ENCODE measurements at places on chromosomes 5 and 9.

DNA sequence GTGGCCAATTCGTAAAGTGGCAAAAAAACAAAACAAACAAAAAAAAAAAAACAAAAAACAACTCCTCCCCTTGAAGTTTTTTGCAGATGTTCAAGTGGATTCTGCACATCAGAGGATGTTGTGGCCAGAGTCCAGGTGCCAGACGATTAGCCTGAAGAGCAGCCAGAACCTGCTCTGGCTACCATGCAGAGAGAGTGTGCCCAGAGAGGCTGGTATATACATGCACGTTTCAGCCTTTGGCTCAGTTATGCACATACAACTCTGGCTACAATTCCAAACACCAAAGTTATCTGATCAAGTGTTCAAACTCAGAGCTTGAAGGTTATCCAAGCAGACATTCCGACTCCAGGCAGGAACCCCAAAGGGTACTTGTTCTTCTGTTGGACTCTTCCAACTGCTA is 34.7 kb downstream of the GGTA1 start:
- no peak for DNase-seq

DNA sequence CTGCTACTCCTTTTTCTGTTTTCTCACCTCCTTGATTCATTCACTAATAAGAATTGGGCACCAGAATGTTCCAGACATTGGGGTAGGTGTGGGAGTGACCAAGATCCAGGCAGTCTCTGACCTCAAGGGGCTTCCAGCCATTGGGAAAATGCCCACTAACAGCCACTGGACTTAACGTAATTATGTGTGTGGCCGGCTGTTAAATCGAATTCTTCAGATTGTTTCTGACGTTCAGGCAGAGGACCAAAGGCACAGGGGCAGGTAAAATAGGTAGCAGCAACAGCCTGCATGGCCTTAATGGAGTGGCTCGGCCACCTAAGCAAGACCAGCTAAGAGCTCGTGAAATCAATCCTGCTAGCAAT is 48.4 kb upstream of the CKMT2 start:
- no peak for DNase-seq

- DNase-seq: no peak
Observed at GRCh38 chr9:8679371-8679822, 879.8 kb upstream of the DMAC1 start.

DNA sequence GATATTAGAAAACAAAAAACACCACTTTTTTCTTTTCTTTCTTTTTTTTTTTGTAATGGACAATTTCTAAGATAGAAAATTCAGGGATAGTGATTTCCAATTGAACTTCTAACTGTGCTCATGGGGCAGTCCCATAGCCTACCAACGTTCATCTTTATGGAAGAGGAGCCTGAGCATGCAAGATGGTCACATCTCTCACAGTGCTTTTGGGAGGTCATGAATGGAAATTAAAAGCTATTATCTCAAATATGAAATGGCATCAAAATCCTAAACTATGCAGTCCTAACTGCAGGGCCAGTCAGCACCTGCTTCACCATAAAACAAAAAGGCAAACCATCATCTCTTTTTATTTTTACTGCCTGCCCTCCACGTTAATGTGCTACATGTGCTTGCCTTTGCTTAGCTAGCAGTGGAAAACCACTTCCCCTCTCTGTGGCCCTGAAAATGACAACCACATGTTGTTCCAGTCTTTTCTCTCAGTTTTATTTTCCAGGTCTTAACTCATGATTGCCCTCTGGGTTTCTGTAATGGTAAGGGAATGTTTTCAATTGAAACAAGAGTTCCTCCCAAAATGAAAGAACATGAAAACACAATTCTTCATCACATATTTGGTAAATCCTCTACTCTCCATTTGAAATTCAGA is 16.7 kb downstream of the IFNB1 start:
- no peak for DNase-seq

GRCh38 chr9:116163293-116164055 is 9.9 kb downstream of the PAPPA start:
- no peak for DNase-seq

DNA sequence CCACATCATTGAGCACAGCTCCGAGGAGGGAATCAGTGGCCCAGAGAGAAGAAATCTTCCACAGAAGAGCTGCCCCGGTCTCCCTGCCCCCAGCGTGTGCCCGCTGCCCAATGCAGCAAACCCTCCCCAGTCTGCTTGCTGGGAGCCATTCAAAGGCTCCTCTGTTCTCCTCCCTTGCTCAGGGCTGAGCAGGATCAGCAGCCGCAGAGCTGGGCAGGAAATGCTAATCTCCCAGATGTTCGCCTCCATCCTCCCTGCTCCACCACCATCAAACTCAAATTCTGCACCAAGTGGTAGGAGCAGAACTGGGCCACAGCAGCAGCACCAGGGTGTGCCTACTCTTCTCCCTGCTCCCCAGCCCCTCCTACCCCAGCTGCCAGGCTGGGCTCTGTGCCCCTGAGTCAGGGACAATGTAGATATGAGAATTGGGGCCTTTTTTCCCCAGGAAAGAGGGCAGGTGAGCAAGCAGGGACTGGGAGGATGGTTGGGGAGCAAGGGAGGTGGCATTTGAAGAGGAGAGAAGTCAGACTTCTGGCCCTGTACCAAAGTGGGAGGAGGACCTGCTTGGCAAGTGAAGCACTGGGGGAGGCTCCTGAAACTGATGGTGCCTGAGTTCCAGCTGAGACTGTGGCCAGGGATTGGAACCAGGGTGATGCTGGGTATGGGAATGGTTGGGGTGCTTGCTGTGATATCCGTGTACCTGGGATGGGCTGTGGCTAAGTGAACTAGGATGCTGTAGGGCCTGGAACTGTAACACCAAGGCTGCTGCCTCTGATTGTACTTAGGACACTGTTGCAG is 1.9 kb upstream of the PCDH1 start:
- DNase-seq: no peak

DNA sequence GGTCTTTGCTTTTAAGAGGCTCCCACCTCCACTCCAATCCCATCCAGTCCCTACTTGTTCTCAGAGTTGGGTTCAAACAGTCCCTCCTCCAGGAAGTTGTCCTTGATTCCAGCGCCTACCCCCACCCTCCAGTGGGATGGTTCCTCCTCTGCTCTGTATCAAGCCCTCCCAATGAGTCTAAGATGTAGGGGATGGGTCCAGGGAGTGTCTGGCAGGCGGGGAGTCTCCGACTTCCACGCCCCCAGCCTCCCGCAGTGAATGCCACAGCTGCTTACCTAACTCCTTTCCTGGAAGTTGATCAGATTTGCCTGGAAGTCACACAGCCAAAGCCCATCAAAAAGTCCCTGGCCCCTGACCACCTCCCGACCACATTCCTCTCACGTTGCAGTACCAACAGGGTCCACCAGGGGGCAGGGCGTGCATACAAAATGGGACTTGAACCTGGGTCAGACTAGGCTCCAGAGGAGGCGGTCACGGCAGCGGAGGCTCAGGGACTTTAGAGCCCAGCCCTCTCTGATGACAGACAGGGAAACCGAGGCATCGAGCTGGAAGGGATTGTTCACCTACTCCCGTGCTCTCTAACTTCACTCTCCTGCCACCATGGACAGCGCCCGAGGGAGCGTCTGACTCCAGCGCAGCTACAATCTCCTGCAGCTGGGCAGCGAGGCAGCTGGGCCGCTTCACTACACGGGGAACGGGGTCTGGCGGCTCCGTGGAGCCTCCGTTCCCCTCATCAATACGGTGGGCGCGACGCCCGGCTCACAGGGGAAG is 25.0 kb upstream of the TDRD7 start:
- DNase-seq: peak; percentile 42

DNA sequence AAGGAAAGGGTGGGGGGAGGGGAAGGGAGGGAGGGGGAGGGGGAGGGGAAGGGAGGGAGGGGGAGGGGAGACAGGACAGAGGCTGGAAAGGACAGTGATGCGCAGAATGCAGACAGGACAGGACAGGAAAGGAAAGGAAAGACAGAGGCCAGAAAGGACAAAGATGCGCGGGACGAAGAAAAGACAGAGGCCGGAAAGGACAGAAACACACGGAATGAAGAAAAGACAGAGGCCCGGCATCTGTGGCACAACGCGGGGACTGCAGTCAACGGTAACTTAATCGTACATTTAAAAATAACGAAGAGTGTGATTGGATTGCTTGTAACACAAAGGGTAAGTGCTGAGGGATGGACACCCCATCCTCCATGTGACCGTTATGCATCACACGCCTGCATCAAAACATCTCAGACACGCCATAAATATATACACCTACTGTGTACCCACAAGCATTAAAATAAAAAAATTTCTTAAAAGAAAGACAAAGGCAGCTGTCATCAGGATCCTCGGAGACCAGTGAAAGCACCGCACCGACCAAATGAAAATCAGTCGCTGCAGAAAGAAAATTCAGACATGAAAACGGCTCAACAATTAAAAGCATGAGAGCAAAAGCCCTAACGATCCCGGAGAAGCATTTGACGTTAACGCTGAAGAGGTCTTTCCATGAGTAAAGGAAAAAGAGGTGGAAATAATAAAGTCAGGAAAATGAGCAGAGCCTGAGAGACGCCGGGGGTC is 52.9 kb upstream of the EXOC3 start:
- DNase-seq: no peak

GRCh38 chr5:111232311-111233051 is 8.3 kb downstream of the CAMK4 start:
- no peak for DNase-seq

DNA sequence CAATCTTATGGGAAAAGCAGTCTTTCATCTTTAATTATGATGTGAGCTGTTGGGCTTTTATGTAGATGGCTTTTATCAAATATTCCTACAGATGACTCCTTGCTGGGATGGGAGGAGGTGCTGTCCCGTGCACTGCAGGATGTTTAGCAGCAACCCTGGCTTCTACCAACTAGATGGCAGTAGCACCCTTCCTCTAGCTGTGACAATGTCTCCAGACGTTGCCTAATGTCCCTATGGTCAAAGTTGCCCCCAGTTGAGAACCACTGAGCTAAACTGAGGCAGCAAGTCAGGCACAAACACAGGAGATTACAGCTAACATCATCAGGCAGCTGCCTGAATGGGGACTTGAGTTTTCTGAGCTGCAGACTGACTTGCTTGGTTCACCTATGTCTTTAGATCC is 401.9 kb upstream of the PDE4D start:
- no peak for DNase-seq

DNA sequence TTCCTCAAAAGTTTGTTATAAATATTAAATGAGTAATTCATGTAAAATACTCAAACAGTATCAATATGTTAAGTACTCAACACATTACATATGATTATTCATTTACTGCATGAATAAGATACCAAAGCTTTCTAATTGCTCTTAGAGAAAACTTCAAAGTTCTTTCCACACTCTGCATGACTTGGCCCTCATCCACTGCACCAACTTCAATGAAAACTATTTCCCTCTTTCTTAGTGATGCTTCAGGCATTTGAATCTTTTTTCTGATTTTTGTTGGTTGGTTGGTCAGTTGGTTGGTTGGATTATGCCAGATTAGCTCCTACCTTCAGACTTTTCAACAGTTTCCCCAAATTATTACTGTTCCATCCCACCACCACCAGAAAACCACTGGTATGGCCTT is 314.7 kb upstream of the RGMB start:
- no peak for DNase-seq

- no peak for DNase-seq
Observed at GRCh38 chr5:6659941-6660684, 26.9 kb downstream of the SRD5A1 start.

DNA sequence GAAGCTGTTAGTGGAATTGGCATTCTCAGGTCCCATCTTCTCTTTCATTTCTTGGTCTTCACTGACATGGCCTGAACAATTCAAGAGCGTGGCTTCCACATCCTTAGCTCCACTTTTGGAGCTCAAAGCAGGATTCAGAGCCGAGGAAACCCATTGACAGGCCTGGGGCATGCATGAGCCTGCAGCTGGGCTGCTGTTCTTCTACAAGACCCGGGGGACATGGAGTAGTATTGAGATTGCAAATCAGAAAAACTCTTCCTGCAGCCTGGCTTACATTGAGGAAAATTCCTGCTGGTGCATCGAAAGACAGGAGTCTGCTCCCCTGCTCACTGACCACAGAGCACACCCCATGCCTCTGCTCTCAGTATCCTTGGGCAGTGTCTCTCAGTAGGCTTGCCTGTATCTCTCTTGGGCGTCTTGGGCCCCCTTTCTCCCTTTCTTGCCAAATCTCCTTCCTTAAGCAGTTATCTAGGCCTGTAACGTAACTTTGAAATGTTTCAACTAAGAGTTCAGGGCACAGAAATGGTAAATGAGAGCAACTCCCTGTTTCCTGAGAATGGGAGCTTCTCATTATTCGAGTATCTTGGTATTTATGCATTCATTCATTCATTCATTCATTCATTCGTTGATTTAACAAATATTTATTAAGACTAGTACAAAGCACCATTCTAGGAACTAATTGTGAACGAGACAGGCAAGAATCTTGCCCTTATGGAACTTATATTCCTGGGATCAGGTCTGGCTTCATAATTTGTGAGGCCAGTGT is 603.6 kb upstream of the CLINT1 start:
- no peak for DNase-seq

GRCh38 chr9:2317591-2317990 is 302.4 kb downstream of the SMARCA2 start:
- no peak for DNase-seq

DNA sequence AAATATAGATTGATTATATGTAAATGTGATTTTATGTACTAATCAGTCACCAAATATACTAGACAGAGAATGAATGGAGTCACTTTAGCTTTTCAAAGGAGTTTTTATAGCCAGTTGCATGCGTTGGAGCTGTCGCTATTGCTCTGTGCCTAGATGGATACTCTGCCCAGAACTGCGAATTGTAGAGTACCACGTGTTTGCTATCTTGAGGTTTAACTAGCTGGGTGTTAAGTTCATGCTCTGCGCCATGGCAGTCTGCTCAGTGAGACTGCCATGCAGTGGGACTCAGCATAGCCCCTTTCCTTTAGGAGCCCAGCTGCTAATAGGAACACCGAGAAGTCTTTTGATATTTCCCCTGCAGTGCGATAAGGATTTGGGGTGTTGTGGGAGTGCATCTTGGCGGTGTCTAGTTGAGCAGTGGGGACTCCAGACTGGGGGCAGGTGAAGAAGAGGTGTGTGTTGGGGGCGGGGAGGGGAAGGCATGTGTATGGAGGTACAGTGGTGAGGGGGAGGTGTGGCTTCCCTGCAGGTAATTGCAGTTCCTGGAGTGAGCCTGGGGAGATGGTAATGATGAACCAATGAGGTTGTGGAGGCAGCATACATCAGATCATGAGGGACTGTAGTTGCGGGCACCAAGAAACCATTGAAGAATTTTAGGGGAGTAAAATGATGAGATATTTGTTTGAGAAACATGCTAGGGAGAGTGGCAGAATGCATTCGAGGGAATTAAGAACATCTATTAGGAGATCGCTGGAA is 118.9 kb downstream of the TRIO start:
- no peak for DNase-seq

- DNase-seq: no peak
Observed at GRCh38 chr5:52804981-52805380, 17.3 kb downstream of the ITGA1 start.
